ENCODE measurements at places on chromosomes 3 and 15.

GRCh38 chr15:21270474-21270873 is 169.8 kb downstream of the POTEB3 start:
- no peak for DNase-seq

GRCh38 chr15:83030021-83030420 is 18.6 kb upstream of the C15orf40 start:
- no peak for DNase-seq

GRCh38 chr3:172305552-172305951 is 142.7 kb downstream of the GHSR start:
- DNase-seq, result no peak

- no peak for DNase-seq
Observed at GRCh38 chr3:178706411-178706810, 170.2 kb downstream of the KCNMB2 start.

- DNase-seq, result no peak
Observed at GRCh38 chr3:33883951-33884561, 85.6 kb downstream of the PDCD6IP start.

- DNase-seq, result no peak
Observed at GRCh38 chr3:138328341-138328740, 1.3 kb downstream of the NME9 start.

- DNase-seq, result no peak
Observed at GRCh38 chr3:117688583-117688982, 979.0 kb downstream of the TUSC7 start.

DNA sequence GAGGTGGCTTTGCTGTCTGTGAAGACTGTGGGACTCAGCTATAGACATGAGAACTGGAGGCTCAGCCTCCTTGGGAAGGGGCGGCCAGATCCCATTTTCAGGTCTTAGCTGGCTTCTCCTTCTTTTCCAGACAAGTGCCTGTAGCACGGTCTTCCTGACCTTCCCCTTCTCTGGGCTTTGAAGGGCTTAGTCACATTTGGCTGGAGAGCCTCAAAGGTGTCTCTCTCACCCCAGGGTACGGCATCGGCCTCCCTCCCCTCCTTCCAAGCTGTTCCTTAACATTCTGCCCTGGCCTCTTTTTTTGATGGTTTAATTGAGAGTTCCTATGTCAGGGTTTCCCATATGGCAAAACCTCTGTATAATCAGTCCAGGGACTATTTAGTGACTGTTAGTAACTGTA is 242.7 kb downstream of the THSD4 start:
- no peak for DNase-seq

- no peak for DNase-seq
Observed at GRCh38 chr3:129016720-129017483, 15.8 kb downstream of the EFCC1 start.

DNA sequence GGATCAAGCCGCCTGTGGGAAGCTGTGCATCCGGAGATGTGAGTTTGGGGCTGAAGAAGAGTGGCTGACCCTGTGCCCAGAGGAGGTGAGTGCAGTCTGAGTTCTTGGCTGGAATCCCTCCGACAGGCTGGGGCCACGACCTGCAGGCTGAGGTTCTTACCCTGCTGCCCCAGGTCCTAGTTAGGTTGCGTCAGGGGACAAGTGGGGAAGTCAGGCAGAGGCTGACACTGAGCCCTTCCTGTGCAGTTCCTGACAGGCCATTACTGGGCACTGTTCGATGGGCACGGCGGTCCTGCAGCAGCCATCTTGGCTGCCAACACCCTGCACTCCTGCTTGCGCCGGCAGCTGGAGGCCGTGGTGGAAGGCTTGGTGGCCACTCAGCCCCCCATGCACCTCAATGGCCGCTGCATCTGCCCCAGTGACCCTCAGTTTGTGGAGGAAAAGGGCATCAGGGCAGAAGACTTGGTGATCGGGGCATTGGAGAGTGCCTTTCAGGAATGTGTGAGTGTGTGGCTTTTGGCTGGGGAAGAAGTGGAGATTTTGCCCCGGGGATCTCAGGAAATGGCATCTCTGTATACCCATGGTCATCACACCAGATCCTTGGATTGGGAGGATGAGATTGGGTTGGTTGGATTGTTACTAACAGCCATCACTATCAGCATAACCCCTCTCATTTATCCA is 1.3 kb downstream of the PPM1M start:
- DNase-seq, result peak; percentile 36

GRCh38 chr3:186506191-186506739 is 37.9 kb downstream of the CRYGS start:
- no peak for DNase-seq

DNA sequence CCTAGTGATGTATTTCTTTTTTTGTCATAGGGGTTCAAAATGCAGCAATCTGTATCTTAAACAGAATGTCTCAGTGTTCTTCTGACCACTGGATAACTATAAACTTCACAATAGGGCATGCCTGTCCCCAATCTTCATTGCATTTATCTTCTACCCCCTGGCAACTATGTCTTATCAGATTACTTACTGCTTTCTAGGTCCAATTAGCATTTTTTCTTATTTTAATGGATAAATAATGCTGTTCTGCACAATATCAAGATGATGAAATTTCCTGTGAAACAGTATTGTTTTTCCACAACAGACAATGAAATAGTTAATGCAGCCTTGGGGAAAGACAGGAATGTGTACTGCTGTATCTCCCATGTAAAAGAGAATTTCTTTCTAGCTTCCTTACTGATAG is 432.1 kb downstream of the NSUN3 start:
- DNase-seq, result no peak

DNA sequence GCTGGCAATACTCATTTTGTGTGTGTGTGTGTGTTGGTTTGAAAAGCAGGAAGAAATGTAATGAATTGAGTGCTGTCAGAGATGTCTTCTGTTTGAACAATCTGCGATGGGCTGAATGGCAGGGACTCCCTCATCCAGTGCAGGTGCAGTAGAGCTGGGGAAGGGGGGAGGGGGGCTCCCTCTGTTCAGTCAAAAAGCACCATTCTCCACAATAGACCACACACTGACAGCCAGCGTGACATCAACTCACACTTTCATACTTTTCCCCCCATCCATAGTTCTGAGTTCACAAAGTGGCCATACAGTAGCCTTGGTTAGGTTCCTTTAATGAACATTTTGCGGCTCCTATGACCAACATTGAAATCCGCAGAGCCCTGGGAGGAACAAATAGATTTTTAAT is 10.4 kb downstream of the SOX2 start:
- no peak for DNase-seq

GRCh38 chr3:172853921-172854666 is 103.6 kb downstream of the ECT2 start:
- DNase-seq, result no peak

DNA sequence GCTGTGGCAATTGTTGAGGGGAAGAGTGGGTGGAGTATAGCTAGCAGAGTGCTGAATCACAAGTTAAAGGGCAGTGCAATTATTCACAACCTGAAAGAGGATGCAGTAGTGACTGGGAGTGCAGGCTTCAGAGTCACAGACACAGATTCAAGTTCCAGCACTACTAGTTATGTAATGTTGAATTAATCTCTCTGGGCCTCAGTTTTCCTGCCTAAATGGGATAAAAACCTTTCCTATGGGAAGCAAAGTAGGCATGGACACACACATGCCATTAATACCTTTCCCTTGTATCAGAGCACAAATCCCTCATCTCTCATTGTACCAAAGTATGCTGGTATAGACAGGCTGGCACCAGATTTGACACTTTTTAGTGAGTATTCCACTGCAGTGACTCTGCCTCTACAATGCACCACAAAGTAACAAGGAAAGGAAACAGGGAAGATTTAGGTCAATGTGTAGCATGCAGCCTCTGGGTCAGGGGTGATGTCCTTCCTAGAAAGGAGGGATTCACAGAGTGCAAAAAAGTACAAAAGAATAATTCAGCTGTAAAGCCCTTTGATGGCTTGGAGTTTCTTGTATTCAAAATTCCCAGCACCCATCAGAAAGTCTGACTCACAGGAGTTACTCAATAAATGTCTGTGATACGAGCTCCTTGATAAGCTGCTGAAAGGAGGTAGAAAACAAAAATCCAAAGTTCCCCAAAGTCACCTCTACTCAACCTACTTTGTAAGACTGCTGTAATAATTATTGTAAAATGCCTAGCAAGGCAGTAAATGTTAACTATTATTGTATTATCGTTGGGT is 507.5 kb upstream of the TGFBR2 start:
- no peak for DNase-seq

DNA sequence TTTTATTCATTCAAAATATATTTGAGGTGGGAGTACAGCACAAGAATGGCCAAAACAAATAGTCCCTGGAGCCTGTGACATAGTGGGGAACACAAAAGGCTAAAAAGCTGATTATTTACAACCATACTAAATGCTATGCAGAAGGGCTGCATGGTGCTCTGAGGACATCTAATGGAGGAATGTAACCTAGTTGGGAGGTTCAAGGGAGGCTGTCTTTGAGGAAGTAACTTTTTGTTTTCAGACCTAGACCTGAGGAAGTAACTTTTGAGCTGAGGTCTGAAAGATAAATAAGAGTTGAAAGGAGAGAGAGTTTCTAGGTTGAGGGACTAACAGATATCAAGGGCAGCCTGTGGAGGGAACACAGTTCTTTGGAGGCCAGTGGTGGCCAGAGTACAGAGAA is 34.8 kb upstream of the RASA2 start:
- DNase-seq, result no peak

GRCh38 chr3:69930564-69930963 is 69.0 kb upstream of the SAMMSON start:
- DNase-seq, result no peak

DNA sequence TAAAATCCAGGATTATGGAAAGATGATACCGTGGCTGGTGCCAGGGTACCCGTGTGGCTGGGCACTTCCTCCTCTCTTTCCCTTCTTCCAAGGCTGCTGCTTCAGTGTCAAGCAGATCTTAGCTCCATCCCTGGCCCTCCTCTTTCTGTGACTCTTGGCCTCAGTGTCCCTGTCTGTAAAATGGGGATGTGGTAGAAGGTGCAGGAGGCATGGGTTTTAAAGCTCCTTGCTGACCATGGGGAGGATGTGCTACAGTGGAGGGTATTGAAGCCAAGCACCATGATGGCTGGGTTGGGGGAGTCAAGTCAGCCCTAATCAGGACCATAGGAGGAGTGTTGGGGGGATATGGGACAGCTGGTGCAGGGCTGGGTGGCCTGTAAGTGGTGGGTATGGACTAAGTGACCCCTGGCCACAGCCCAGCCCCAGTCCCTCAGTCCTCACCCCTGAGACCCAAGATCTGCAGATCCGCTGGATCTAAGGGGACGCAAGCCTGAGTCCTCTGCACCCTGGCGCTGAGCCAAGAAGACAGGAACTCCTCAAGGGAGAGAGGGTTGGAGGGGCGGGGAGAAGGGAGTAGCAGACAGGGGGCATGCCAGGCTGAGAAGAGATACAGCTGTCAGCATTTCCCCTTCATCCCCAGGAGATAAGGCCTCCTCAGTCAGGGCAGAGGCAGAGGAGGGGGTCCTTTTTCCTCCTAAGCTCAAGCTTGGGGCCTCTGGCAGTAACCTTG is 12.0 kb downstream of the PTH1R start:
- DNase-seq, result no peak

DNA sequence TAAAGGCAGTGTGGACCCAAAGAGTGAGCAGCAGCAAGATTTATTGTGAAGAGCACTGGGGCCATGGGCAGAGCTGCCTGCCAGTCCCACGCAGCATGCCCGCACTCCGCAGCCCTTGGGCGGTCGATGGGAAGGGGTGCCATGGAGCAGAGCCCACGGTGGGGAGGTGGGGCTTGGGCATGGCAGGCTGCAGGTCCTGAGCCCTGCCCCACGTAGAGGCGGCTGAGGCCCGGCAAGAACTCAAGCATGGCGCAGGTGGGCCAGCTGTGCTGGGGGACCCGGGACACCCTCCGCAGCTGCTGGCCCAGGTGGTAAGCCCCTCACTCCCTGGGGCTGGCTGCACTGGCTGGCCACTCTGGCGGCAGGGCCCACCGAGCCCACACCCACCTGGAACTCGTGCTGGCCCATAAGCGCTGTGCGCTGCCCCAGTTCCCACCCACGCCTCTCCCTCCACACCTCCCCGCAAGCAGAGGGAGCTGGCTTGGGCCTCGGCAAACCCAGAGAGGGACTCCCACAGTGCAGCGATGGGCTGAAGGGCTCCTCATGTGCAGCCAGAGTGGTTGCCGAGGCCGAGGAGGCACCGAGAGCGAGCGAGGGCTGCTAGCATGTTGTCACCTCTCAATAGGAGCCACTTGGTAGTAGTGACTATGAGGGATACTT is 1218.8 kb upstream of the EPHA6 start:
- no peak for DNase-seq

GRCh38 chr3:49164983-49165720 is 979 bp downstream of the CCDC71 start:
- DNase-seq, result no peak

DNA sequence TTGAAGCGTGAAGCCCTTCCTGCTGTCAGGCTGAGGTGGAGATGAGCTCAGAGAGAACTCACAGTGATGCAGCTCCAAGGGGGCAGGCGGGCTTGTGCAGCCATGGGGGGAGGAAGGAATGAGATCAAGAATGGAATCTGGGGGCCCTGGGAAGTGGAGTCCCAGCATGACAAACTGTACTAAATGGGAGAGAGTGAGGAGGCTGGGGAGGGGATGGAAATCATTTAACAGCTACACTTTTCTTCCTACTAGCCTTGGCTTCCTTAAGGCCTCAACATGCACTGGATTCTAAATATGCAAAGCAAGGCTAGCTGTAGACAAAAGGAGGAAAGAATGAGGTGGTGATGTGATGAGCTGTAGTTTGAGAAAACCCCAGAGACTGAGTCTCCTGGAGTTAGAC is 133.9 kb downstream of the EEFSEC start:
- no peak for DNase-seq

GRCh38 chr15:97030251-97030650 is 699.8 kb downstream of the NR2F2 start:
- DNase-seq, result no peak

- DNase-seq, result no peak
Observed at GRCh38 chr3:127831723-127832172, 9.4 kb upstream of the MGLL start.

- DNase-seq, result no peak
Observed at GRCh38 chr3:15787941-15788340, 9.8 kb downstream of the ANKRD28 start.

DNA sequence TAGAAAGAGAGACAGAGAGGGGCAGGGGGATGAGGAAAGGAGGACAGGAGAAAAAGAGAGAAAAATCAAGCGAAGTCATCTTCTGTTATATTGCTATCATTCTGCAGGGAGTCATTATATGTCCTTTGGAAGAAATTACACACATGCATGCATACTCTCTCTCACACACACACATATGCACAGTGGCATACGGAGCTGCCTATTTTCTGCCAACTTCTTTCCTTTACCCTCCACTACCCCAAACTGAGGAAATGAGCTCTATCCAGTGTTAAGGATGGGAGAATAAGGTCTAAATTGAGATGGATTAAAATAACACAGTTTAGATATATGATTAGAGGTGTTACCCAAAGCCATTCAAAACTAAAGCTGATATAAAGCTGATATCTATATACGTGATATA is 48.8 kb downstream of the PDZRN3 start:
- DNase-seq, result no peak

DNA sequence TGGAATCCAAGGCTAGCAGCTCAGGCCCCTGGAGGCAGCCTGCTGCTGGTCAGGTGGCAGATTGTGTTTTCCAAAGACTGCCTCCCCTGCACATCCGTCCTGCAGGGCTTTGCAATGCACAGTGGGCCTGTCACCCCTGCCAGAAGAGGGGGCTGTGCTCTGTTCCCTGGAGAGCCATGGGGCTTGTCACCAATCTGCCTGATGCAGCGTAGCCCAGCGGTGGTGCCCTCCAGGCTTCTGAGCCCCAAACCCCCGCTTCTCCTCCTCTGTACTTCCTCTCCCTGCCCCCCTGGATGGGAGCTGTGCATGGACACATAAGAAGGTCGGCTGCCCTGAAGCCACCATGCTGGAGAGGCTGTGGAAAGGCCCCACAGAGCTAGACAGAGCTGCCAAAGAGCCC is 10.0 kb upstream of the PLXNA1 start:
- no peak for DNase-seq
